ENCODE measurements at places on chromosomes 5 and 9.

GRCh38 chr9:92406477-92406876 lies 2.1 kb upstream of the OGN start:
- DNase-seq = peak; percentile 7

DNA sequence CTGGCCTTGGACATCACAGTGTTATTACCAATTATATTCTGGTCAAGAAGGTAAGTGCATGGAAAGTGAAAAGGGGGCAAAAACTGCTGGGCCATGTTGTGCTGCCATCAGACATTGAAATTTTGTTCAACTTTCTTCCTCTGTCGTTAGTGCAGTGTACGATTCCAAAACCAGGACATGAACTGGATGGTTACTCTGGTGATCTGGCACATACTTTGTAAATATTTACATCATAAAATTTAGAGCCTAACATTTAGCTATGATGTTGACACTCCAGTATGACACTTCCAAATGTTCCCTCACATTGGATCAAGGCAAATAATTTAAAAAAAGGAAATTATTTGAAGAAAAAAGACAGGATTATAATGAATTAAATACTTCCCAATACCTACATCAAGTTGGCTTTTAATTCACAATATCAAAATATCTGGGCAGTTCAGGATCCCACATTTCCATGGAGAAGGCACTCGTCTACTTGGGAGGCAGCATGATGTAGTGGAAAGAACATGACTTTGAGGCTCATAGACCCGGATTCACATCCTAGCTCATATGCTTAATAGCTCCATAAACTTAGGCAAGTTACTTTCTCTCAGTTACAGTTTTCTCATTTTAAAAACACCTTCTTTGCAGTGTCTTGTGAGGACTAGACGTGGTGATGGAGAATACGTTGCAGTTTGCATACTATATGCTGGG lies 342.5 kb upstream of the MPDZ start:
- DNase-seq = no peak

DNA sequence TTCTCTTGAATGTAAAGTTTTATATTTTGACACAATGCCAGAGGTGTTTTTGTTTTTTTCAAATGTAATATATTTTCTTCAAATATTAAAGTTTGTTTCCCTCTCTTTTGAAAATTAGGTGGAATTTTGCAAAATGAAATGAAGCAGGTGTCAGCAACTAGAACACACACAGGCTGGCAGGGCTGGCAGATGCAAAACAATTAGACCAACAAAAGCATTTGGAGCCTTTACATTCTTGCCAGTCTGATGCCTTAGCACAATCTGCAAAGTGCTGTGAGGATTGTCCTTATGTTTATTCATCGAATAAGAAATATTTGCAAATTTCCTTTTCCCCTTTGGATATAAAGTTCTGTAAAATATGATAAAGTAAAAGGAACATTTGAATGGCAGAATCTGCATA lies 1063.9 kb downstream of the CDH9 start:
- no peak for DNase-seq

DNA sequence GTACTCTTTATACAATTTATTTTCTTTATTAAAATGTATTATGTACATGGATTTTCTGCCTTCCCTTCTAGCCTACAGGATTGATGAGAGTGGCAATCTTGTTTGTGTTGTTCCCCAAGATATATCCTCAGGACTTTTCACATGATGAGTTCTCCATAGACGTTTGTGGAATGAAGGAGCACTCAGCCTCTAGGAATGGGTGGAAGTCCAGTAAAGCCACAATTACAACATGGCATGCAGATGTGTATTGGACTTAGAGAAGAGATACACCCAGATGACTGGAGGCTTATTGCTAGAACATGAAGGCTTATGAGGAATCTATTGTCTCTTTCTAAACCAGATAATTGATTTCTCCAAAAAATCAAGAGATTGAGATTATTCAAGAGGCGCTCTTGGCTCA lies 8.2 kb upstream of the DOCK2 start:
- no peak for DNase-seq

GRCh38 chr5:148897842-148898241 lies 71.4 kb downstream of the ADRB2 start:
- DNase-seq = no peak

- no peak for DNase-seq
Measured at GRCh38 chr5:57402348-57402747, 80.3 kb downstream of the ACTBL2 start.

GRCh38 chr5:17255471-17256021 lies 38.1 kb downstream of the BASP1 start:
- no peak for DNase-seq
